ENCODE measurements at places on chromosomes 13 and 19. TPM values are rescaled to one million over a fixed set of nuclear protein-coding genes. Genes with fewer than 3 reads are reported as not detected.

Gene ADAMTSL5
- 0.99 TPM for total RNA-seq

GRCh38 chr19:55476100-55476775 is at the start of gene ZNF628:
ZNF628 (plus strand) TSS chr19:55476617; CDS start chr19:55479911, 3,294 bp downstream.
- DNase-seq: peak; percentile 96

Gene GADD45GIP1
- 45.5 TPM for total RNA-seq

- DNase-seq: no peak
These were observed 557.3 kb downstream of the GPC5 start for GRCh38 chr13:91955546-91956355.

GRCh38 chr13:97932036-97932435 is 21.4 kb upstream of the IPO5 start:
- DNase-seq: no peak

DNA sequence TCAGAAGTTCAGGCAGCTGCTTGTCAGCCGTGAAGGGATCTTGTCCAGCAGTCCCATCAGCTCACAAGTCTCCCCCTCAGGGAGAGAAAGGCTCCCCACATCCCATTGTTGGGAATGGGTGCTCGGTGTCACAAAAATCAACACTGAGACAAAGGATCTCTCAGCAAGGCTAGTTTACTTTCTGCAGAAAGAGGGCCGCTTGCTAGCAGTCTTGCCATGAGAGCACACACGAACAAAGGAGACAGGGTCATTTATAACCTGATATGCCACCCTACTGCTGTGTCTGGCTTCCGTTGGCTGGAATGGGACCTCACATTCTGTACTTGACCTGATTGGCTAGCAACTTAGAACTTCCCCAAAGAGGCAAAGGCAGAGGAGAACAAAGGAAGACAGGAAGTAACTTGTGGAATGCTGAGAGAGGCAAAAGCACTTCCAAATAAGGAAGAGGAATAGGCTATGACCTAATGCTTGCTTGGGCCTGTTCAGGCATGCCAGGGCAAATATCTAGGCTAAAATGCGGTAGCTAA is 8.7 kb upstream of the IGFL3 start:
- DNase-seq: peak; percentile 53

- DNase-seq: no peak
These were observed 82.8 kb downstream of the TSC22D1 start for GRCh38 chr13:44493213-44493812.

- no peak for DNase-seq
These were observed 2486.0 kb upstream of the PCDH20 start for GRCh38 chr13:63901630-63902029.

Gene LILRA1
- not detected for total RNA-seq

Gene ANKRD24
- 14.1 TPM for total RNA-seq

DNA sequence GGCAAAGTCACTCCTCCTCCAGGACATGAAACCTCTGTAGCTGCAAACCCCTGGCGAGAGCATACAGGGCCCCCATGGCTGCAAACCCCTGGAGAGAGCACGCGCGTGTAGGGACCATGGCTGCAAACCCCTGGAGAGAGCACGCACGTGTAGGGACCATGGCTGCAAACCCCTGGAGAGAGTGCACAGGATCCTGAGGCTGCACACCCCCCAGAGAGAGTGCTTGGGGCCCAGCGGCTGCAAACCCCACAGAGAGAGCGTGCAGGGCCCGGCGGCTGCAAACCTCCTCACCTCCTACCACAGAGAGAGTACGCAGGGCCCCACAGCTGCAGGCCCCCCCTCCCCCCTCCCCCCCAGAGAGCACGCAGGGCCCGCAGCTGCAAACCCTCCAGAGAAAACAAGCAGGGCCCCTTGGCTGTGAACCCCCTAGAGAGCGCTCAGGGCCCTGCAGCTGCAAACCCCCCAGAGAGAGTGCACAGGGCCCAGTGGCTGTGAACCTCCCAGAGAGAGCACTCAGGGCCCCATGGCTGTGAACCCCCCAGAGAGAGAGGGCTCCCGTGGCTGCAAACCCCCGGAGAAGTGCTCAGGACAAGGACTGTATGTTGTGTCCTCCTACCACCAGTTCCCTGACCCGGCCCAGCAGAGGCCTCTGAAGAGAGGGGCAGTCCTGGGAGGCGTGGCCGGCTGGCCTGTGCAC is 7.3 kb downstream of the ADPRHL1 start:
- DNase-seq: no peak

Gene ZNF285
- total RNA-seq: 2.5 TPM

GRCh38 chr19:50384685-50385535 is 763 bp downstream of the POLD1 start:
- DNase-seq: no peak

Gene SERTM1
- total RNA-seq: 1.4 TPM

GRCh38 chr19:13099073-13099999 is 3.3 kb downstream of the LYL1 start:
- peak; percentile 74 for DNase-seq

DNA sequence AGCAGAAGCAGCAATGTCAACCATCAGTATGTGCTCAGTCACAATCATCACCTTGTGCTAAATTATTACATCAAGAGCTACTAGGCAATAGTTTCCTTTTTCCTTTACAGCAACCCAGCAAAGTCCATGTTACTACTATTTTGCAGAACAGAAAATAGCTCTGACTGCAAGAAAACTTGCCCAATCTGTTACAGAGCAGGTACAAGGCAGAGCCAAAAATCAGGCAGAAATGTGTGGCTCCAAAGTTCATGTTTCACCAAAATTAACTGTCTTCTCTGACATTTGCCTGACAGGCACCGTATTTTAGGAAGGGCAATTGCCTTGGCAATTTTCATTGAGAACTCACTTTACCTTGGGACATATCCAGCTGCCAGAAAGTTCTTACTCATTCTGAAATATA is 177.6 kb upstream of the TMTC4 start:
- DNase-seq: no peak

DNA sequence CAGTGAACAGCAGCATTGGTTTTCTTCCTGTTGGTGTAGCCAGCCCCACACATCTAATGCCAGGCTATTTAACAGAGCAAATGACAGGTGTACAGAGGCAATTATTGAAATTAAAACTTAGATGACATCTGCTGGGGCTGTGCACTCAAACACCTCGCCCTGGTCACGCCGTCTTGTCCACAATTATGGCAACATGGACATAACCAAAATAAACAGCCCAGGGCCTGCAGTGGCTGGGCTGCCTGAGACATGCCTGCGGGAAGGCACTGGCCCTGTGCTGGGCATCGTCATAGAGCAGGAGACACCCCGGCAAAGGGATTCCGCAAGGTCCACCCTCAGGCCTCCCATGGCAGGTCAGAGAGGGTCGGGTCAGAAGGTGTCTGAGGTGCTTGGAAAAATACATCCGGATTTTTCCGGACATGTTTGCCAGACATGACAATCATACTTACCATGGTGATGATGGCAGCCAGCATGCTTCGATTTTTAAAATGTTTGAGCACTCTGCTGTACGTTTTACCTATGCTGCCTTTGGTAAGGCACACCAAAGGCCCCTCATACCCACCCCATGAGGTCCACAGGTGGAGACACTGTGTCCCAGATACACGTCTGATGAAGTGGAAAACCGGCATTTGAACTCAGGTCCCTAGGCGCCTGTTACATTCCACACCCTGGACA is 47.8 kb downstream of the TSHZ3 start:
- no peak for DNase-seq

Gene NKPD1
- 0.38 TPM for total RNA-seq

Gene PRR12
- total RNA-seq: 59.4 TPM

Gene C1QTNF9
- not detected for total RNA-seq

DNA sequence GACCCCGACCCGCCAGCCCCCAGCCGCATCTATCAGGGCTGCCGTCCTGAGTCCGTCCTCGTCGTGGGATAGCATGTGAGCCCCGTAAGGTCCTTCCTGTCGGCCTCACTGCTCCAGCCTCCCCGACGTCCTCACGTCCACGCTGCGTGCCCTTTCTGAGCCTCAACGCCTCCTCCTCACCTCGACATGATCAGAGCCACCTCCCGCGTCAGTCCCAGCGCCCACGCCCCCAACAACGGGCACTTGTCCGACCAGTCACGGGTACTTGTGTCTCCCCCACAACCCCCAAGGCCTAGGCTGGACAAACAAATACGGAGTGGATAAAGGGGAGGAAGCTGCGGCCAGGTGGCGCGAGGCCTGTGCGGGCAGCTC is 665 bp downstream of the ZNF497 start:
- DNase-seq: no peak

DNA sequence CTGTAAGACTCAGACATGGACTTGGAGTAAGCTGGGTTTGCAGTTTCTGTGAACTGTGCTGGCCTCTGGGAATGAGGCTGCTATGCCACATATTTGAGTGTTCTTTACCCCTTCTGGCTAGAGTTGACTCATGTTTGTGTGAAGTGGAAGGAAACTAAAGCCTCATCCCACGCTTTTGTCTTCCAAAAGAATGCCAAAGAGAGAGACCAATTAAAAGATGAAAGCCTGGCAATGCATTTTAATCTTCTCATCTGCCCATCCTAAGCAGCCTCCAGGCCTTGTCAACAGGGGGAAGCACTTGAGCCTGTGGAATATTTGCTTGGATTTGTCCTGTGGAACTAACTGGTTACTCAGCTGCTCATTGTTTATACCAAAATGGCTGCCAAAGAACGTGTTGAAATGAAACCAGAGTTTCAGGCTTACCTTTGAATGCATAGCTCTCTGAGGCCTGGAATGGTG is 49.1 kb downstream of the LMO7 start:
- DNase-seq: no peak

DNA sequence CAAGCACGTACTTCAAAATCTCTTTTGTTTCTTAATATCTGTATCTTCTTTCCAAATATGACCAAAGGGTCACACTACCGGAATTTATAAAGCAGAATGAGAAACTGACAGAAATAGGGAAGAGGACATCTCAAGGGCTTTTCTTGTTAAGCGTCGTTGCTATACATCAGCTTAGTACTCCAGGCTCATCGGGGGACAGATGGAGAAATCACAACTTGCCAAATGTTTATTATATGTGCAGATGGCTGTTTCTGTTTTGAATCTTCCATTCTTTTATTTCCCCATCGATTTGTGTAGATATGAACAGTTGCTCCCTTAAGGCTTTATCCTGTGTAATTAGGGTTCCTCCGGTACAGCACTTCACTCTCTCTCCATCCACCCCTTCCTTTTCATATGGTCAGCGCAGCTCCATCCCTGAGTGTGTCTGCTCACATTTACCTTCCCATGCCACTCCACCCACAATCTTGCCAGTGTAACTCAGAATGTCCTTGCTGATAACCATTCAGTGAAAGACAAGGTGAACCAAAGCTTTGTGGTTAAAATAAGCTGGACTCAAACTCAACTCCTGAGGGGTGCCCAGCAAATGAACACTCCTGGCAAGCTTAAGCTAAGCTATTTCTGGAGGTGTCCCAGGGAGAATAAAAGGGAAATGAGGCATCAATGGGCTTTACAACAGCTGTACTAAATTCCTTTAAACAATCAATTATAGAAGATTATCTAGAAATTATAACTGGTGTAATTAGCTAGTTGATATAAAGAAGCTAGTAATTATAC is 51.3 kb downstream of the TBC1D4 start:
- DNase-seq: no peak

Gene SIGLEC8
- total RNA-seq: not detected

DNA sequence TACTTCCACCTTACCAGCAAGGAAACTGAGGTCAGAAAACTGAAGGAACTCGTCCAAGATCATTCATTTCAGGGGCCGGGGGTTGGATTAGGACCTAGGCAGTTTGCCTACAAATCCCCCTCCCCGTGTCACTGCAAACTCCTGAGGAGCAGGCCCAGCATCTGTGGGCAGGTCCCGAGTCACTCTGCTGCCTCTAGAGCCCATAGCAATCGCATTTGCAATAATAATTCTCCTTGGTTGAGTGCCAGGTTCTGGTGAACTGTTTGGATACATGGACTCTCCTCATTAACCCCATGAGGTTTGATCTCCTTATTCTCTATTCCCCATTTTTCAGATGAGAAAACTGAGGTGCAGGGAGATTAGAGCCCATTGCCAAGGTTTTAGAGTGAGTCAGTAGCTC is 903 bp downstream of the PIN1 start:
- no peak for DNase-seq

DNA sequence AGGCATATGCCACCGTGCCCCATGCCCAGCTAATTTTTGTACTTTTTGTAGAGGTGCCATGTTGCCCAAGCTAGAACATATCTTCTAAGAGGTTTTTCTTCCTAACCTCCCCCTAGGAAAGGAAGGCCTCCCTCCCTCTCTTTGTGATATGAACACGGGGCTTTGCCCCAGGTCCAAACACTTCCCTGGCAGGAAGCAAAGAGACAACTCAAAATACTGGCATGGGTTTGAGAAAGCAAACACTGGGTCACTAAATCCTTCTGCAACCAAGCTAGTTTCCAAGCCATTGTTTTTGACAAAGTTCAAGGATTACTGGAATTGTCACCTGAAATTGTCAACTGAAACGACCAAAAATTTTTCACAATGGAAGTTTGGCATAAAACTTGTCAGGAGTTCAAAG is 8.8 kb downstream of the CC2D1A start:
- DNase-seq: no peak

DNA sequence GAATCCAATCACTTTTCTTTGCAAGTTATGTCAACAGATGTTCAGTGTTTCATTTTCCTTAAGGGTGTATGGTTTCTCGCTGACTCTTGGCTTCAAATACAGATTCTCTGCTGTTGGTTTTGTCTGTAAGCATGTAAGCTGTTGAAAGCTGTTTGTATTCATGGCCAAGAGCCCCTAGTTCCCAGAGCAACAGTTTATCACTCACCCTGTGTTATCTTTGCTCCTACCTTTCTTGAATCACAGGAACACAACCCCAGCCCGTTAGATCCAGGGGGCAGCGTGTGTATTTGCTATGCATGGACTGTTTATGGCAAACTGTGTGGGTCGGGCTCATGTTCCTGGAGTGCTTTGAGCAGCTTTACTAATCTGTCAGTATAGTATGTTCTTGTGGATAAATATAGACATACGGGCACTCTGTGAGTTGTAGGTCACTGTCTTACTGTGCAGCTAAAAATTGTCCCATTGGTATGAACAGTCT is 28.9 kb downstream of the FRY start:
- no peak for DNase-seq

GRCh38 chr13:49669735-49670309 is 21.5 kb downstream of the EBPL start:
- DNase-seq: peak; percentile 57

DNA sequence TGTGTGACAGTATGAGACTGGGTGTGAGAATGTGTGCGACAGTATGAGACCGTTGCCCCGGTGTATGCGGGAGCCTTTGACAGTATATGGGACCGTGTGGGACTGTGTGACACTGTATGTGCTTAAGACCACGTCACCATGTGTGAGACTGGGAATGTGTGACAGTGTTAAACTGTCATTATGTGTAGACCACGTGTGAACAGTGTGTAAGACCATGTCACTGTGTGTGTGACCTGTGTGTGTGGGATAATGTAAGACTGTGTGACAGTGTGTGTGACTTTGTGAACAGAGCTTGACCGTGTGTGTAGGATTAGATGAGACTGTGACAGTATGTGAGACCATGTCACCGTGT is 549 bp downstream of the ZNF583 start:
- no peak for DNase-seq

All from H1 (cell line).